ENCODE measurements at places on chromosomes 3 and 15.

GRCh38 chr3:36906504-36907149 lies 38.2 kb downstream of the TRANK1 start:
- no peak for DNase-seq

- no peak for DNase-seq
These were observed 25.0 kb downstream of the ADAM10 start for GRCh38 chr15:58724466-58724865.

DNA sequence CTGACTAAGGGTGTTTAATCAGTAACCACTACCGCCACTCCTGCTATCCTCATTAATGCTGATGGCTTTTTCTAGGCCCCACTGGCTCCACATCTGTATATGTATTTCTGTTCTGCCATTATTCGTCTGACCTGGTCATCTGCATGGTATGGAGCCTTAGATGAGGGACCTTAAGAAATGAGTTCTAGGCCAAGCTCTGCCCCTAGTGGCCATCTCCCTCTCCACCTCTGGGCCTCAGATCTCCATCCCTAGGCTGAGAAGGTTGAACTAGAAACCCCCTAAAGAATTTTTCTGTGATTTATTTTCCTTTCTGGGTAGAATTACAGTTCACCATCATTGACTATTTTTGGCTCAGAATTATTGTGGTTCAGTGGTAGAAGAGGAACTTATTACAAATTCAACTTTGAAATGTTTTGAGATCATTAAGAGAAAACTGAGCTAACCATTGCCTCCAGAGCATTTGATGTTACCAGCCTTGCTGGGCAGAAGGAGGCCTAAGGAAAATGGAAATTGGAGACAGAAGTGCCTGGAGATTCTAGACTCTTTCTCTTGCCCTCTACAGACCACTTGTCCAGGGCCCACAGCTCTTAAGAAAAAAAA lies 325.2 kb upstream of the NR2E3 start:
- no peak for DNase-seq

DNA sequence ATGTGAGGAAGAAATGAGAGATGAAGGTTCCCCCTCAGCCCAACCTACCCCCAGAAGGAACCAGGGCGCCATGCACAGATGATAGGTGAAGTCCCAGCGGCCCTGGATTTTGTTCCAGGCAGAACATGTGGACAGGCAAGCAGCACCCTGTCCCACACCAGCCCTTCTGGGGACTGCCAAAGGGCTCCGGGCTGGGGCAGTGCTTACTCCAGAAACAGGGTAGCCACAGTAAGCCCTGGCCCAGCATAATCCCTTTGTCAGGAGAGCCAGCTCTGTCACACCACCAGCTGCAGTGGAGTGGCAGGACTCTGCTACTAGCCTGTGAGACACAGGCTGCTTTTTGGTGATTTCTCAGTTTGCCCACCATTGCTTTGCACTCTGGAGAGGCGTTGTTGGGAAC lies 6.3 kb downstream of the FBXL22 start:
- no peak for DNase-seq

DNA sequence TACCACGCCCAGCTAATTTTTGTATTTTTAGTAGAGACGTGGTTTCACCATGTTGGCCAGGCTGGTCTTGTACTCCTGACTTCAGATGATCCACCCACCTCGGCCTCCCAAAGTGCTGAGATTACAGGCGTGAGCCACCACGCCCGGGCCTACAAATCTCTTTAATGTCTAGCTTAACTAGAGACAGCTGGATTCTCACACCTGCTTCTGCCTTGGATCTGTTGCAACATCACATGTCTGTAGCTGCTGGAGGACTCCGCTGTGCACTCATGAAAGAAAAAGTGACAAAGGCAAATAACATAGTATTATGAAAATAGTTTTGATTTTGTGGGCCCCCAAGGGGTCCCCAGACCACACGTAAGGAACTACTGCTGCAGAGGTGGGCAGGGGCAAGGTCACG lies 85.9 kb downstream of the NCEH1 start:
- no peak for DNase-seq

DNA sequence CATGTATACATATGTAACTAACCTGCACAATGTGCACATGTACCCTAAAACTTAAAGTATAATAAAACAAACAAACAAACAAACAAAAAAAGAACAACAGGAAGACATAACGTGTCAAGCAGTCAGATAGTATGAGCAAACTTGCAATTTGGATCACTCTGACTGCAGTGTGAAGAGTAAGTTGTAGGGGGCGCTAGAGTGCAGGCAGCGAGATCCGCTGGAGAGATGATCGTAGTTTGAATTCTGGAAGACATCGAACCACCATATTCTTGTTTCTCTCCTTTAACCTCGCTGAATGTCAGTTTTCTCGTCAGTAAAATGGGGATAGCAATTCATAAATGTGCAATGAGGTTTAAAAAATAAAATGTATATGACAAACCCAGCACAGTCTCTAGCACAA lies 165.2 kb upstream of the LMCD1 start:
- no peak for DNase-seq

- DNase-seq = peak; percentile 33
These were observed 38.6 kb downstream of the EAF1 start for GRCh38 chr3:15465876-15466585.

DNA sequence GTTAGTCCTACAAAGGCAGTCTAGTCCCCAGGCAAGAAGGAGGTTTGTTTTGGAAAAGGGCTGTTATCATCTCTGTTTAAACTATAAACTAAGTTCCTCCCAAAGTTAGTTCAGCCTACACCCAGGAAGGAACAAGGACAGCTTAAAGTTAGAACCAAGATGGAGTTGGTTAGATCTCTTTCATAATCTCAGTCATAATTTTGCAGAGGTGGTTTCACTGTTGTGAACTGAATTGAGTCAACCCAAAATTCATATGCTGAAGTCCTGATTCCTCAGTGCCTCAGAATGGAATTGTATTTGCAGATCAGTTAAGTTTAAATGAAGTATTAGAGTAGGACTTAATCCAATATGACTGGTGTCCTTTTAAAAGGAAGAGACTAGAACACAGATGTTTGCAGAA lies 101.0 kb upstream of the C3orf80 start:
- no peak for DNase-seq

DNA sequence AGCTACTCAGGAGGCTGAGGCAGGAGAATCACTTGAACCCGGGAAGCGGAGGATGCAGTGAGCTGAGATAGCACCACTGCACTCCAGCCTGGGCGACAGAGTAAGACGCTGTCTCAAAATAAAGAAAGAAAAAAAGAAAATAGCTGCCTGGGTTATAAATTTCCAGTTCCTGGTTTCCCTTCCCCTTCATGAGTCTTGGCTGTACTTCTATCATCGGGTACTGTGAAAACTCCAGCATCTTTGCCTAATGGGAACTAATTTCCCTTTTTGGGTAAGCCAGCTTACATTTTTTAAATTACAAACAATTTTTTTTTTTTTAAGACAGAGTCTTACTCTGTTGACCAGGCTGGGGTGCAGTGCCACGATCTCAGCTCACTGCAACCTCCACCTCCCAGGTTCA lies 15.0 kb downstream of the DENND4A start:
- no peak for DNase-seq

GRCh38 chr3:58260261-58260731 lies 22.7 kb downstream of the ABHD6 start:
- no peak for DNase-seq

DNA sequence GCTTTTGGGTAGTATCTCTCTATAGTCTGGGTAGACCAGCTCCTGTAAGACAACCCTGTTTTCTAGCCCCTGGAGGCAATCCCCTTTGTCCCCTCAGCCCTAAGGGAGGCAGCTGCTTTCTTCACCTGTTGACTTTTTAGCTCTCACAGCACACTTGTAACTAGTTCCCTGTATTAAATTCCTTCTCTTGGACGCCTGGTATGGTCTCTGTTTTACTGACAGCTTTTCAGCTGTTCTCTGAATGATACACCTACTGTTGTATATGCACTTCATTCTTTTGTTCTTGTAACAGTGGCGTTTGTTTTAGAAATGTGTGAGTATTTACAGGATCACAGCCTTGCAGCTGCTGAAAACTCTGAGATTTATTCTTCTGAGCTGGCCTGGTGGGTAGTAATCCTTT lies 413.0 kb upstream of the RBMS3 start:
- no peak for DNase-seq

DNA sequence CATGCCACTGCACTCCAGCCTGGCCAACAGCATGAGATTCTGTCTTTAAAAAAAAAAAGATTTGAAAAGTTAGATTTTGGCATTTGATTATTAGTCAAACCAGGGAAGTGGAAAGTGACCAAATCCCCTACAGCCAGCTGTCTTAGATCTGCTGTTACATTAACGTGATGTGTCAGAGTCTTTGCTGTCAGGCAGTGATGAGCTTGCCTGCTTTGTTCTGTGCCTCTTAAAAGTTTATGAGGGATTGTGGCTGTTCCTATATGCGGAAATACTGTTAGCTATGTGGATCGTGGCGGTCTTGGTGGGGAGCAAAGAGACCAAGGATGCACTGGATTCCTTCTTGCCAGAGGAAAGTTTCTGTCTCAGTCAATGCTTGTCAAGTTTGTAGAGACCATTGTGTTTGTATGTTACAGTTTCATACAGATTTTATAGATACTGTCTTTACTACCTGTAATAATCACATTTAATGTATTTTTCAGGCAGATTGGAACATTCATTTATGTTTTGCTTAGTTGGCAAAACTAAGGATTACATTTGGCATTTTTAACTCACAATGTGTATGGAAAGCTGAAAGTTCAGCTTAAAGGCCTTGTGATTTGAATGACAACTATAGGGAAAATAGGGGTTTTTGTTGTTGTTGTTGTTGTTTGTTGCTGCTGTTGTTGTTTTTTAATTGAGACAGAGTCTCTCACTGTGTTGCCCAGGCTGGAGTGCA lies 137.4 kb downstream of the VPS8 start:
- DNase-seq = no peak

- no peak for DNase-seq
These were observed 36.3 kb upstream of the SH3BP5 start for GRCh38 chr3:15368561-15369135.

DNA sequence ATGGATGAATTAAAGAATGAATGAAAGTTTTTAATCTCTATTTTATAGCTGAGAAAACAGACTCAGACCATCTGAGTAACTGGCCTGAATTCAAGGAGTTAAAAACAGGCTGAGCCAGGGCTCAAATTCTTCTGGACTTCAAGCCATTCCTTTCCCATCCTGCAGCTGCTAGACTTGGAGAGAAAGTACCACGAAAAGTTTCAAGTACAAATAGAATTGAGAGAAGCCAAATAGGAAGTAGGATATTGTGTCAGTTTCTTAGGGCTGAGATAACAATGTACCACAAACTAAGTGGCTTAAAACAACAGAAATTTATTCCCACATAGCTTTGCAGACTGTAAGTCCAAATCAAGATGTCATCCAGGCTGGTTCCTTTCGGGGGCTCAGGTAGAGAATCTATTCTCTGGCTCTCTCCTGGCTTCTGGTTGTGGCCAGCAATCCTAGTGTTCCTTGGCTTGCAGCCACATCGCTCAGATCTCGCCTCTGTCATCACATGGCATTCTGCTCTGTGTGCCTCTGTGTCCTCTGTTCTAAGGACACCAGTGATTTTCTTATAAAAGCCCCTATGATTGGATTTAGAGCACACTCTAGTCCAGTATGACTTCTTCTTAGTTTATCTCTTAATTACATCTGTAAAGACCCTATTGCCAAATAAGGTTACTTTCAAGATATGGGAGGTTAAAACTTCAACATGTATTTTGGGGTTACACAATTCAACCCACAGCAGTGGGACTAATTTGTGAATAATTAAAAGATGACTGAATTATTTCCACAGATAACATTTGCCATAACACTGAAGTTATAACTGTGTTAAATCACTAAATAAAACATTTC lies 25.7 kb upstream of the GOLIM4 start:
- no peak for DNase-seq

DNA sequence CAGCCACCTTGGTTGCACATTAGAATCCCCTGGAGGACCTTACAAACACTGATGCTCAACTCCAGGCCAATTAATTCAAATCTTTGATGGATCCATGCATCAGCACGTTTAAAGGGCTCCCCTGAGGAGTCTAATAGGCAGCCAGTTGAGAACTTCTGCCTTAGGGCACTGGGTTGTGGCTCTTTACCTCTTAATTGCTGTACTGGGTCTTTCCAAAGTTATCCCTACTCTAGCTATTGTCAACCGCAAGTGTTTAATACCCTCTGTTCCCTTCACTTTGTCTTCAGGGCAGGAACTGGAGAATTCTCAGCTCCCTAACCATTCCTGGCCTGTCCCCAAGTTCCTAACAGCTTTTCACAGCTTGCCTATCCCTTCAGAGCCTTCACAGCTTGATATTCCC lies 15.0 kb upstream of the FAM174B start:
- no peak for DNase-seq

DNA sequence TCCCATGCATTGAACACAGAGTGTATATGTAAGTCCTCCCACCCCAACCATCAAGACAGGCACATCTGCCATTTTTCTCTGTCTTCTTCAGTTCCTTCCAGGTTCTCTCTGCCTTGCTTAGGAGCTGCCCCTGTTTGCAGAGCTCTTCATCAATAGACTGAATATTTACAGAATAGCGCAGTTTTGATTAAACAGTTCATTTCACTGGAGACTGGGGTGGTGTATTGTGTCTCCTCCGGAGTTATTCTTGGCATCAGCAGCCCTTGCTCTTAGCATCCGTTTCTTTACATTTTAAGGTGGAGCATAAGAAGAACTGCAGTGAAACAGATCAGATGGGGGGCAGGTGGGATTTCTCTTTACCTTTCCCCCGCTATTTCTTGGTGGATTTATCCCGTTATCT lies 87.7 kb downstream of the LIPC start:
- DNase-seq = peak; percentile 26

DNA sequence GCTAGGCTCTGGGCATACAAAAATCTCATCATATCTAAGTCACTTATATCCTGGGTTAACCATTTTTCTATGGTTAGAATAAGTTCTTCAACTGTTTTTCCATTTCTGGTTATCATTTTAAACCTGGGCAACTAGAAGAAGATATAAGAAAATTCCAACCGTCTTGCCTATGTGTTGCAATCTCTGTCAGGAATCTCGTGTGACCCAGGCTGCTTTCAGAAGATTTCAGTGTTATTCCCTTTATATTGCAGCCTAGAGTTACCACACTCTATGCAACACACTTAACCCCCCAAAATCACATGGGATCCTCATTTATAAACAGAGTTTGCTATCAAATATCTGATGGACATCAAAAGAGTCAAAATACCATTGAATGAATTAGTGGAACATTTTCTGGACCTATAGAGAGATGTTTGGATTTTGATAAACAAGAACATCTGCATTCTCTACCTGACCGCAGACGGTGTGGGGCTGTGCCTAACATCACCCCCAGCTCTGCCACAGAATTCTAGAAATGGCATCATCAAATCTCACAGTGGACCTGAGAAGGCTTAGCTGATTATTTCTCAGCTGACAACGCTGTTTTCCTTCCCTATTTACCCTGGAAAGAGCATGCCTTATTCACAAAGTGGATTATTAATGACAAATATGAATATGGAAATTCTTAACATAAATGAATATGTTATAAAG lies 515.7 kb downstream of the NTRK3 start:
- no peak for DNase-seq

DNA sequence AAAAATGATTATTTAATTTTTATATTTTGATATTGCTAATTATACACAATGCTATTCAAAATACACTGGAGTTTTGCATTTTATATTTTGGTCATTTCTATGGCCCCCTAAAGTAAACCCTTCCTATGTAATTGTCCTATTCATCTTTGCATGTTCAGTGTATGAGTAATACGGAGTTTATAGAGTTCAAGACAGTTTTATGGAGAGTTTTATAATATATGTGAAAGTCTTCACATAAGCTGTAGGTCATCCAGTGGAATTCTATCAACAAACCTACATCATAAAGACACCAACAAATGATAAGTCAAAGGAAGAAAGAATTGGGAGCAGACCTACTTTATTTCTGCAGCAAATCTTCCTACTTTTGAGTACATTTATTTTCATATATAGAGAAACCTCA lies 1200.4 kb upstream of the EPHA6 start:
- DNase-seq = no peak

GRCh38 chr15:72584006-72584405 lies 70.5 kb upstream of the GOLGA6B start:
- no peak for DNase-seq
